ENCODE measurements at places on chromosomes 1 and 21.
A peak's percentile ranks its signal among the peaks of the same experiment; 100 is the strongest.

DNA sequence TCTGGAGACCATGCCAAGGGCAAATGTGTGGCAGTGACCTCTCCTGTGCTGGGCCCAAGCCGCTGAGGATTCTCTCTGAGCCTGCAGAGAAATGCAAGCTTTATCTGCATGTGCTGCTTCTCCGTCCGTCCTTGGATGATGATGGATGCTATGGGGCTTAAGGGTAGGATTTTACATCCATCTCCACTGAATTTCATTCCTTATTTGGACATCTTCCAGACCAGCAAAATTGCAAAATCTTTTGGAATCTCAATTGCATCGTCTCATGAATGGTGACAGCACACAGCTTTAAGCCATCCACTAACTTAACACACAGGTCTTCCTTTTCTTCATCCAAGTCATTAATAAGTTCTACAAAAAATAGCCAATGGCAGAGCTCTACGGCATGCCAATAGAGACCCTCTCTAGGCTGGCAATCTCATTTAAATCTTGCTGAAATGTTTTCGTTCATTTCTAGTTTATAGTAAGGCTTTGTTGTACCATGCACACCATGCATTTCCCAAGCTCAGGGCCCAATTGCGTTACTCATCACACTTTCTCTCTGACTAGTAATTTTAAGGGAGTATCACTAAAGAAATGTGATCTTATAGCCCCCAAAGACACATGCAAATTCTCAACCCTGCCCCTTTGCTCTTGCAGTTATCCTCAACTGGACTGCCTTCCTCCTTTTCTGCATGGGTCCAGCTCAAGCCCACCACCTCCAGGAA, 11.1 kb downstream of the BATF3 start:
- no peak for DNase-seq

- no peak for DNase-seq
These were observed 643.4 kb downstream of the SMYD3 start for GRCh38 chr1:245863566-245864184.

GRCh38 chr1:204751883-204752687, 66.5 kb upstream of the LRRN2 start:
- no peak for DNase-seq

DNA sequence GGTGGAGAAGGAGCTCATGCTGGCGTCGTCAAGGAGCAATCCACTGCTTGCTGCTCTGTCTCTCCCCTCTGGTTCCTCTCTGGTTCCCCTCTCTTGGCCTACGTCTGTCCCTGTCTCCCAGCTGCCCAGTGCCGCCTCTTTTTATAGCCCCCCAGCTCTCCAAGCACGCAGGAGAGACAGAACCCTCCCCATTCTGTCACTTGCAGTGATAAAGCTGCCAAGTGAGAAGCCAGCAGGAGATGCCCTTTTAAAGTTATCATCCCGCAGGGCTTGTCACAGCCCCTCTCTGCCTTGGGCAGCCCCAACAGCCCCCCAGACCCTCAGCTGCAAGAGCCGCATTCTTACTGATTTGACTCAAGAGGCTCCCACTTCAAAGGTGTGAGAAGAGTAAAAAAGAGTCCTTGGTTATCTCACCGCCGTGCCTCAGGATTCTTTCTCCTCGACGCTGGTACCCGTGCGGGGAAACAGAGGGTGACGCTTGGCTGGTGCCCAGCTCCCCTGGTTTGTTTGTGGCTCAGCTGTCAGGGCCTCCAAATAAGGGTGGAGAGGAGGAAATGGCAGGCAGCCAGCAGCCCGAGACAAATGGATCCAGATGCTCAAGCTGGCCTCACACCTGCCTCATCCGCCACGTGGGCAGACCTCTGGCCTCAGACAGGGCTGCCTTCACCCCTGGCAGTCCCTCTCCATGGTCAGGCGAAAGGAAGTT, at the start of gene NPPA:
NPPA (minus strand) TSS at position 117 of the 706 bp plus-strand sequence; CDS start at position 18, 99 bp downstream.
- no peak for DNase-seq

DNA sequence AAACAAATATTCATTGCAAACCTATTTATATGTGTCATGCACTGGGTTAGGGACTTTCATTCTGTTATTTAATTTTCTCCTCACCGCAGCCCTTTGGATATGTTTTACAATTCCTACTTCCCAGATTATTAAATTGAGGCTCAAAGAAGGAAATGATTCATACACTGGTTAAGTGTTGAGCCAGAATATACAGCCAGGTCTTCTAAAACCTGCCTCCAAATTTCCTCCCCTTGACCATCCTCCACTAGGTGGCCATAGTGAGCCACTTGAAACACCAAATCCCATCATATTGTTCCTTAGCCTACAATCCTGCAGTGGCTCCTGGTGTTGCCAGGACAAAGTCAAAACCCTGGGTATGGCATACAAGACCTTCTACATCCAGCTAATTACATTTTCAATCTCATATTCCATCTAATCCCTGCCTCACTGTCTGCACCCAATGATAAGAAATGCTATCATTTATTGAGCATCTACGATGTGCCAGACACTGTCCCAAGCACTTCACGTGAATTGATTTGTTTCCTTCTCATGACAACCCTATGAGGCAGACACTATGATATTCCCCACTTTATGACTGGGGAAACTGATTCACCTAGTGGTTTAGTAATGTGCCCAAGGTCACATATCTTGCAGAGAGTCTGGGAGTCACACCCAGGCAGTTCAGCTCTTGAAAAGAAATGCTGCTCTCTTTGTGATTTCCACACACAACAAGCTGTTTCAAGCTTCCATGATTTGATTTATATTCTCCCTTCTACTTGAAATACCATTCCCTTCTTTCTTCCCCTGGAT, 23.6 kb upstream of the KIRREL1 start:
- DNase-seq, result peak; percentile 22

DNA sequence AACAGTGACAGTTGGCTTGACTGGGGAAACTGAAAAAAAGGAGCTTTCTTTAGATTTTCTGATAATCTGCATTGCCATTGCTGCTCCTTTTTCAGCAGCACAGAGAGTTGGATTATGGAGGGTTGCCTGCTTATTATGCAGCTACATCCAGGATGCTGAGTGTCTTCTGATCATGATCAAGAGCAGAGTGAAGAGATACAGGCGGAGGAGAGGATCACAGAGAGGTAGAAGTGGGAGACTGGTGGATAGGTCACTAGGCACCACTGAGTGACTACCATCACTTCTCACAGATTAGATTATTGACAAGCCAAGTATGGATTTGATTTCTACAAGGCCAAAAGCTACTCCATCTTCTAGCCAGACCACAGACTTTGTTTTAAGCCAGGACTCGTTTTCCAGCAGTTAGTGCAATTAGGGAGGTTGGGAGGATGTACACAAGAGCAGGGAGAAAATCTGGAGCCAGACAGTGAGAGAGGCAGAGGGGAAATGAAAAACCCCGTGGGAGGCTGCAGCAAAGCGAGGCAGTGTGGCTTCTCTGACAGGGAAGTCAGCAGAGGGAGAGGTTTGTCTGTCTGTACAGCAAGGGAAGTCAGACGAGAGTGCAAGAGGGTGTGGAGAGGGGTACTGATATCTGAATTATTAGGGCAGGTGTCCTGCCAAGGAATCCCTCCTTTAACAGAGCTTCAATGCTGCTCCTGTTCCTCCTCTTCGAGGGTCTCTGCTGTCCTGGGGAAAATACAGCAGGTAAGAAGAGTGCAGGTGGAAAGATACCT, at the start of gene CD1E:
CD1E (plus strand) TSS at position 592 of the 773 bp plus-strand sequence; CDS start at position 687, 95 bp downstream.
- peak; percentile 69 for DNase-seq

DNA sequence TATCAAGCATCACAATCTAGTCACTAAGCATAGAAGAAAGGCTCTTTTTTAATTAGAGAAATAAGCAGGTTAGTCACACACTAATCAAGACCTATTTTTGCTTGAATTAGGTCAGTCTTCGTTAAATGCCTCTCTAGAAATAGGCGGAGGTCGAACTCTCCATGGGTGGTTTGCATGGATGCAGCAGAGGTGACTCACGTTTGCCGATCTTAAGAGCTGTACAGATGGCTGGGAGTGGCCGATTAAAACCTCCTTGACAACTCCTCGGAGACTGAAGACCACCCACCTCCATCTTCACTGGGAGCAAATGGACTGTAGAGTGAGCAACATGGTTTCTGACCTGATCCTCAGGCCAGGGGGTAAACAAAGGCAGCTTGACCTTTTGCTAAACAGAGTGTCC, 249.3 kb downstream of the ZNF648 start:
- no peak for DNase-seq

DNA sequence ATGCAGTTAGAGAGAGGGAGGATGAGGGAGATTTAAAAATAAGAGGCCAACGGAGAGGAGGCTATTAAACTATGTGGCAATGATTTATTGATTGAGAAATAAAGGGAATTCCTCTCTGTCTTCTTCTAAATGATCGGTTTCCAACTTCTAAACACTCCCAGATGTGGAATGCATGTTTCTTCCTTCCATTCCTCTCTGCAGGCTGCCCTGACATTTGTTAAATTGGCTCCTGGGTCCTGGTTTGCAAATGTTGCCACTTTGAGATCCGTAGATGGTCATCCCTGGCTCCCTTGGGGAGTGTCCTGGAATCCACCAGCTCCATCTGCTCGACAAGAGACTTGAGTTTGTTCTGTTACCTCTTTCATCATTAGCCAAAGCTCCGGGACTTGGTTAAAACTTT, 10.3 kb upstream of the C1orf198 start:
- DNase-seq, result no peak

DNA sequence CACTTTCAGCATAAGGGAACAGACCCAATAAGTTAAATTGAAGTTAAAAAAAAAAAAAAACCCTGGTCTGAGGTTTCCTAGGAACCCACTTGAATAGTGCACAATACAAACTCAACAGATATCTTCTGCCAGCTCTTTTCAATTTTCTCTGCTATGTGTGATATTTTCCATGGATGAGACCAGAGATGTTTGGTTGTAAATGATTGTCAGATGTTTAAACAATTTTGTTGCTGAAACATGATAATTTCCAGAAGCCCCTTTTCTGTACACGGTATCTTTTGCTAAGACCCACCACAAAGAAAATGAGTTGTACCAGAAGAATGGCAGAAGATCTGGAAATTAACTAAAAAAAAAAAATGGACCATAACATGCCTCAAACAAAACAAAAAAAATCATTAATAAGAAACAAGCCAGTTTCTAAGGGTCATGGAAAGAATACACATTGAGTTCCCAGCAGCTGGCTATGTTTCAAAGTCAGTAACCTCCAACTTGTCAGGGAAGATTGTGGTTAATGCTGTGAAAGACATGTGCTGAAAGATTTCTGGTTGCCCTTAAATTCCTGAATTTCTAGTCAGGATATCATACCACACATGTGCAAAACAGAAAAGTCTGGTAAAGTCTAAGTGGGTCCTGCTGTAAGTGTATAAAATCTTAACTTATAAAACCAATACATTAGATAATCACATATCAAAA, 35.6 kb upstream of the MGST3 start:
- DNase-seq, result no peak

GRCh38 chr1:31373056-31373896, at the start of gene FABP3:
Gene FABP3, minus strand, starts transcription at chr1:31373076. Its CDS starts 62 bp downstream, at chr1:31373014.
- DNase-seq, result peak; percentile 36

- no peak for DNase-seq
These were observed 141.8 kb upstream of the ERRFI1 start for GRCh38 chr1:8167936-8168335.

DNA sequence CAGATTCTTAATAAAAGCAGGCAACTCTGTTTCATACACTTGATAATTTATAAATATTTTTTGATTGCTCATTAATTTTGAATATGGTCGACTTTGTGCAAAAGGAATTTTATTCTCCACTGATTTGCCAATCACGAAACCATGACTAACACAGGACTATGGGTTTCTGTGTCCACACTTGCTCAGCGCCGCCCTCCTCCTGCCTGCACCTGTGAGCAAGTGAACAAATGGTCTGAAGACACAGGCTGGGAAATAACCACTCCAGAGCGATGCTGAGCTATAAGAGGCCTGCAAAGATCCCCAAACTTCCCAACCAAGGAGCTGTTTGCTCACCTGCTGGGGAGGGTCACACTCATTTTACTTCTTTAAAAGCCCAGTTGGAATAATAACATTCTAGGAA, 19.6 kb downstream of the ABCB10 start:
- DNase-seq, result no peak

DNA sequence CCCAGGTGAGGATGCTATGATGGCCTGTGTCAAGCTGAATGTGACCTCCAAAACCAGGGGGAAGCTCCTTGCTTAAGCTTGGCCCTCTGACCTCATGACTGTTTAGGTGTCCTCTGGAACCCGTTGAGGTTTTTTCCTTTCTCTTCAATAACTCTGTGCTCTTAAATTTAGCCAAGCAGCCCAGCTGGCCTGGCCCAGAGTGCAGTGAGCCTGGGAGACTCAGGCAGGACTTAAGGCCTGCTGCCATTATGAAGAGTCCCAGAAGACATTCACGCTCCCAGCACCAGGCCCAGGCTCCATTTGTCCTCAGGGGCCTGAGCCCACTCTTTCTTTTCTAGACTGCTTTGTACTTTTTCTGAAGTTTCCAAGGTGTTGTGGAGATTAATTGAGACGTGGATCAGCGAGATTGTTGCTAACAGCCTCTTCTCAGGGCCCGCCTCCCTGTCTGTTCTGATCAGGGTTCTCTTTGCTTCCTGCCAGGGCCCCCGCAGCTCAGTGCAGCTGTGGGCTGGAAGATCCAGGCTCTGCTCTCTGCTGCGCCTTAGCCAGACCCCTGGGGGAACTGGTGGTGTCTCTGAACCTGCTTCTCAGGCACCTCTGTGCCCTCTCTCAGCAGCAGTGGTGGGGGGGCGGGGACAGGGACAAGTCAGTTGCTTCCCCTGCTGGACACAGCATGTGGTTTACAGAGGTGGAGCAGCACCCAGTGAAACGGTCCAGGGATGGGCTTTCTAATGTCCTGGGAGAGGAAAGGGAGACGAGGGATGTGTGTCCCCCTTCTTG, 124.2 kb downstream of the GRIK3 start:
- DNase-seq, result no peak

- DNase-seq, result no peak
These were observed 81.4 kb upstream of the WLS start for GRCh38 chr1:68313735-68314134.

- DNase-seq, result no peak
These were observed 15.6 kb upstream of the LY9 start for GRCh38 chr1:160780398-160780755.

- peak; percentile 61 for DNase-seq
These were observed 4.5 kb downstream of the CNR2 start for GRCh38 chr1:23908453-23909341.

DNA sequence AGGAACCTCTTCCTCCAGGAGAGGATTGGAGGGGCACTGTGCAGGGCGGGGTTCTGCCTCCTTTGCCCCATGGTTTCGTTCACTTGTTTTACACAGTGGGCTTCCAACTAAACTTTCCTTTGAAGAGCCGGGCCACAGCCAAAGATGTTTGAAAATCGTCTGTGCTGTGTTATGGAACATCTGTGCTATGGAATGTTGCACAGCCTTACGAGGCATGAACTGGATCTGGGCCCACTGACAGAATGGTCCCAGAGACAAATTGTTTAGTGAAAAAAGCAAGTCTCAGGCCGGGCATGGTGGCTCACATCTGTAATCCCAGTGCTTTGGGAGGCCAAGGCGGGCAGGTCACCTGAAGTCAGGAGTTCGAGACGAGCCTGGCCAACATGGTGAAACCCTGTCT, 12.6 kb upstream of the MEF2D start:
- DNase-seq, result no peak

DNA sequence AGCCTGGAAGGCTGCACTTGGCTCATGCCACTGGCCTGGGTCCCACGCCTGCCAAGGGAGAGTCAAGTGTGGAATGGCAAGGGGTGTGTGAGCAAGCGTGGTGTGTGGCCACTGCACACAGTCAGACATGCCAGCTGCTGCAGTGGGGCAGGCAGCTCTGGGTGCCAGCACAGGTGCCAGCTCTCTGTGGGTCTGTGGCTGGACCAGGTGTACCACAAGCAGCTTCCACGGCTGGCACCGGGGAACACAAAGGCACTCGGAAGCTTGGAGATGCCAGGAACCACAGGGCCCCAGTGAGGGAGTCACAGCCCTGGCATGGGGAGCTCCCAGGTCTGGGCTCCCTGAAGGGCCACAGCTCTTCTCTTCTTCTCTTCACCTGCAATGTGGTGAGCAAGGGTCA, 34.8 kb downstream of the ACTL8 start:
- no peak for DNase-seq

GRCh38 chr1:199152676-199153075, 513.8 kb downstream of the PTPRC start:
- no peak for DNase-seq
